NCI-H2029 treated with DMSO at 0.1 percent for 48 hours (cell line): ENCODE measurements at places on chromosomes 13 and 19.

DNA sequence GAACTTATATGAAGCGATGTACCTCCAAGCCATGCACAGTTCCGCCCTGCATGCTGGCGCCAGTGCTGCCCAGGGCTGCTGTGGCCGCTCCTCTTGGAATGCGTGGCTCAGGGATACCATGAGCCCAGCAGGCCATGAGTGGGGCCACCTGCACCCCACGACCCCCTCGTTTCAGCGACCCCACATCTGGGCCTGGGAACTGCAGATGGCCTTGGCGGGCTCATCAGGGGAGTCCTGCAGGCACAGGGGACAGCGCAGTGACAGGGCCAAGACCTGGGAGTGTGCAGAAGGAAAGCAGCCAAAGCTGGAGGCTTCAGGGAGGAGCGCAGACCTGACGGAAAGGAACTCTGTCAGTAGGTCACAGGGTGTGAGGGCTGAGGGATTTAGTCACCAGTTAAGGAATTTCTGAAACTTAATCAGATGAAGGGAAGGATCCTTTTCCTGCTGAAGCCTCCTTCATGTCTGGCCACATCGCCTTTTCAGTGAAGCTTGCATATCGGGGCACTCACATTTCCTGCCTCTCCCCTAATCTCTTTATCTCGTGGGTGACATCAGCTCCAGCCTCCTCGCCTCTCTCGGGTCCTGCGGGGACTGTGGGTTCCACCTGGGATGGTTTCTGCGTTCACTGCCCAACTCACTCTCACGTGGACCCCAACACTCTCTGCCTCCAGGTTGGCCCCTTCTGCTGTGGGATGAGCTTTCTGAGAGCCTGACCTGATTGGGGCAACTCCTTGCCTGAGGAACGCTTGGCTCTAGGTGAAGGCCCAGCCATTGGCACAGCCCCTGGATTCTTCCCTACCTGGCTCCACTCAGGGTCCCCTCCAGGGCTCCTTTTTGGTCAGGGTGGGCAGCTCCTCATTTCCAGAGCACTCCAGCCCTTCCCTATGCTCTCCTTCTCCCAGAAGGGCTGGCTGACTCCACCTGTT, 123.5 kb downstream of the CRYL1 start:
- DNase-seq, result no peak

GRCh38 chr13:50747737-50748350, 95.6 kb downstream of the DLEU7 start:
- no peak for DNase-seq

- DNase-seq, result no peak
Observed at GRCh38 chr19:54600212-54600611, 6.8 kb downstream of the LILRA1 start.

DNA sequence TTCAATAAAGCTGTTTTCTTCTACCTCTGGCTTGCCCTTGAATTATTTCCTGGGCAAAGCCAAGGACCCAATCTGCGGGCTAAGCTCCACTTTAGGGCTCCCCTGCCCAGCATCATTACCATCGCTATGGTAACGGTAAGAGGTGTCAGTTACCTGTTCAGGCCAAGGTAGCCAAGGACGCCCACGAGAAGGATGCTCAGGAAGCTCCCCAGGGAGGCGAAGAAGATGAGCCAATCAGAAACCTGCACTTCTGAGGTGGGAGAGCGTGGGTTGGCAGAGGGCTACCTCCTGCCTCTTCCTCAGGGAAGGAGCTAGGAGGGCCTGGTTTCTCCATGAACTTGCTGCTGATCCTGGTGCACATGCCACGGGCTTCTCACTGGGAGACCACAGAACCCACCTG, 24.7 kb downstream of the IL12RB1 start:
- no peak for DNase-seq

- no peak for DNase-seq
Observed at GRCh38 chr19:42965176-42965575, 28.2 kb upstream of the PSG7 start.

GRCh38 chr19:43798546-43799409, 3.5 kb downstream of the LYPD5 start:
- DNase-seq, result peak; percentile 57

DNA sequence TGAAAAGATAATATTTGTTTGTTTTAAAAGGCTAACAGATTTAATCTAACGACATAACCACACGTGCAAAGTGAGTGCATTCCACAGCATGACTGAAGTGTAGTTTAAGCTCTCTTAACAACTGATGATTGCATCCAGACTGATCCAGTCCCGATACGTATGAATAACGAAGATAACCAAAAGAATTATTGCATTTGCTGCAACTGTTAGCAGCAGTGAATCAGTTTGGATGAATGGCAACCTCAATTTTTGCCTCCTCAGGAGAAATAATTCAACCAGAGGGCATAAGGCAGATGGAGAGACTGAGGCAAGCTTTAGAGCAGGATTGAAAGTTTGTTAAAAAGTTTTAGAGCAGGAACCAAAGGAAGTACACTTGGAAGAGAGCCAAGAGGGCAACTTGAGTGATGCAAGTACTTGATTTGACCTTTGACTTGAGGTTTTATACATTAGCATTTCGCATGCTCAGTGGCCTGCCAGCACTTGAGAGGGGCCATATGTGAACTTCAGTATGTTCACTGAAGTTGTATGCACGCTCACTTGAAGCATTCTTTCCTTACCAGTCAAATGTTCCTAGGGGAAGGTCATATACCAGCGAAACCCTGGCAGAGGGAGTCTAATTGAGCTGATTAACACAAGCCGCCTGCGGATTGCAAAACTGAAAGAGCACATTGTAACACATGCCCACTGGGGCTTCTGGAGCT, 835.0 kb upstream of the PCDH20 start:
- DNase-seq, result no peak

DNA sequence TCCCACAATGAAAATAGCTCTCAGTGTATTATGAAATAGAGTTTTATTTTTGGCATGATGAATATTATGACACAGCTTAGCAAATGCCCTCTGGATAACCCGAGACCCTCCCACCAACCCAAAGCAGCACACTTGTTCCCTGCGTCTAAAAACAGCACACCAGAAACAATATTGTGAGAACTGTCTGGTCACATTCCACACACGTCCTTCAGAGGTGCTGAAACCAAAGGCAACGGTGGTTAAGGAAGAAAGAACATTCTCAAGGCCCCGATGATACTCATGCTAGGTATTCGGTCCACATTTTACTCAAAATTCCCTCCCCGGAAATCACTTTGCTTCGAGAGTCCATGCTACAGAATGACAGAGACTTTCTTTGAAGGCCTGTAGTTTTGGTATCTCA, 156.7 kb downstream of the SLC7A1 start:
- DNase-seq, result no peak

GRCh38 chr19:48975947-48976847, 11.1 kb downstream of the FTL start:
- DNase-seq, result no peak

- no peak for DNase-seq
Observed at GRCh38 chr13:32588736-32589135, 2.5 kb downstream of the PDS5B start.

DNA sequence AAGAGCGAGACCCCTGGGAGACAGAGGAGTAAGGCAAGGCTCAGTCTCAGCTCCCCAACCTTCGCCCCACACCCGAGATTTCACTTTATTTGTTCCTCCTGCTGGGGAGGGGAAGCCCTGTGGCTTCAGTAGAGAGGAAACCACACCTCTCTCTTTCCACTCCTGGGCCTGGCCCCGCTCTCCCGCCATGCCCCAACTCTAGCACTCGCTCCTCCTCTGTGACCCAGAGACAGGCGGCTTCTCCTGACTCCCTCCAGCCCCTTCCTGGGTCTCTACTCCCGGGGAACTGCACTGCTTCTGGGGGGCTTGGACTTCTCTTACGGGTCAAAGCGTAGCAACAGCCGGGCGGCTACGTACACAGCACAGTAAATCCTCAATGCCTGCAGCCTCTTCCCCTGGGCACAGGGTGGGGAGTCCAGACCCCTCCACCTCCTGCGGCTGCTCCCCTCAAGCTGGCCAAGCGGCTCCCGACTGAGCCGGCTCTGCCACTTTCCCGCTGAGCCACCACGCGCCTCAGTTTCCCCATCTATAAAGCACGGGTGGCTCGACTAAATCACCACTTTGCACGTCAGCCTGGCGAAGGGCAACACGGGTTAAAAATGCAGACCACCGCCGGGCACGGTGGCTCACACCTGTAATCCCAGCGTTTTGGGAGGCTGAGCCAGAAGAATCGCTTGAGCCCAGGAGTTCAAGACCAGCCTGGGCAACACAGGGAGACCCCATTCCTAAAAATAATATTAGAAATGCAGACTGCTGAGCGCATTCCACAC, 1.4 kb downstream of the RNF126 start:
- DNase-seq, result no peak

DNA sequence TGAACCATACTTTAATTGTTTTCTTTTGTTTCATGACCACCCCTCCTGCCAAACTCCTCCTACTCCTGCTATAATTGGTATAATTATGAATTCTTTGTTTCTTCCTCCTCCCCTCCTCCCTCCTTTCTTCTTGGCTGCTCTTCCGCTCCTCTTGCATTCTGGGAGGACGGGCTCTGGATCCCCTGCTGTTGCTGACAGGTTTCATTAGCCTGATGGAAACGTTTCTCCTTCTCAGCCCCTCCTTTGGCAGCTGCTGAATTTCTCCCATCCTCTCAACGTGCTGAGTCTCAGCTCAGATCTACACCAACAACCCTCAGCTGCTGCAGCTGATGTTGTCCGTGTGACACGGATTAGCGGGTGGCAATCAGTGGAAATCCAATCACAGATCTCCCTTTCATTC, 97.1 kb upstream of the UBAC2 start:
- DNase-seq, result no peak

GRCh38 chr13:67120872-67121531, 109.1 kb downstream of the PCDH9 start:
- DNase-seq, result no peak
